HepG2 (cell line): ENCODE measurements at places on chromosomes 16 and 17. TPM values are rescaled to one million over a fixed set of nuclear protein-coding genes. Genes with fewer than 3 reads are reported as not detected.
A peak's percentile ranks its signal among the peaks of the same experiment; 100 is the strongest.

DNA sequence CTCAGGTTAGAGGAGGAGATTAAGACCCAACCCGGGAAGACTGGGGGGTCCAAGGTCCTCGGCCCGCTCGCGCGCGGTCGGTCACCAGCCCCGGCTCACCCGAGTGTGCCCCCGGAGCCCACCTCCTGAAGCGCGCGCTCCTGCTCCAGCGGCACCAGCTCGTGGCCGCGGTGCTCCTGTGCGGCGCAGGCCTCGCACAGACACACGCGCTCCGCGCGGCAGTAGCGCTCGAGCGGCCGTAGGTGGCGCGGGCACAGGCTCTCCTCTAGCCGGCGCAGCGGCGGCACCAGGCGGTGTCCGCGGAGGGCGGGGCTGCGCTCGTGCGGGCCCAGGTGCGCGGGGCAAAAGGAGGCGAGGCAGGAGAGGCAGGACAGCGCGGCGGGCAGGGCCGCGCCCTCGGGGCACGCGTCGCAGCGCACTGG lies 618 bp downstream of the TRIM47 start:
- peaks cover 18% of the 10 kb centered on the region for H3K36me3 ChIP-seq
- H3K4me1 ChIP-seq, result peaks cover 46% of the 10 kb centered on the region
- DNase-seq, result peak; percentile 68
- H3K27me3 ChIP-seq, result no peaks in the 10 kb centered on the region
- peak overlapping the region; percentile 99 for H3K27ac ChIP-seq
- peak overlapping the region; percentile 84 for H3K4me3 ChIP-seq

- peaks cover 28% of the 10 kb centered on the region for H3K4me1 ChIP-seq
- H3K27me3 ChIP-seq, result no peaks in the 10 kb centered on the region
Measured at GRCh38 chr17:4901648-4902344, 1.1 kb downstream of the CHRNE start.

GRCh38 chr17:35890774-35891155 lies 10.6 kb upstream of the CCL5 start:
- no peak for DNase-seq
- no peaks in the 10 kb centered on the region for H3K4me1 ChIP-seq
- H3K27me3 ChIP-seq, result 0 out of 2 replicates have a peak, but pooled peaks cover 1% of the 10 kb centered on the region
- no peak overlapping the region for H3K4me3 ChIP-seq

DNA sequence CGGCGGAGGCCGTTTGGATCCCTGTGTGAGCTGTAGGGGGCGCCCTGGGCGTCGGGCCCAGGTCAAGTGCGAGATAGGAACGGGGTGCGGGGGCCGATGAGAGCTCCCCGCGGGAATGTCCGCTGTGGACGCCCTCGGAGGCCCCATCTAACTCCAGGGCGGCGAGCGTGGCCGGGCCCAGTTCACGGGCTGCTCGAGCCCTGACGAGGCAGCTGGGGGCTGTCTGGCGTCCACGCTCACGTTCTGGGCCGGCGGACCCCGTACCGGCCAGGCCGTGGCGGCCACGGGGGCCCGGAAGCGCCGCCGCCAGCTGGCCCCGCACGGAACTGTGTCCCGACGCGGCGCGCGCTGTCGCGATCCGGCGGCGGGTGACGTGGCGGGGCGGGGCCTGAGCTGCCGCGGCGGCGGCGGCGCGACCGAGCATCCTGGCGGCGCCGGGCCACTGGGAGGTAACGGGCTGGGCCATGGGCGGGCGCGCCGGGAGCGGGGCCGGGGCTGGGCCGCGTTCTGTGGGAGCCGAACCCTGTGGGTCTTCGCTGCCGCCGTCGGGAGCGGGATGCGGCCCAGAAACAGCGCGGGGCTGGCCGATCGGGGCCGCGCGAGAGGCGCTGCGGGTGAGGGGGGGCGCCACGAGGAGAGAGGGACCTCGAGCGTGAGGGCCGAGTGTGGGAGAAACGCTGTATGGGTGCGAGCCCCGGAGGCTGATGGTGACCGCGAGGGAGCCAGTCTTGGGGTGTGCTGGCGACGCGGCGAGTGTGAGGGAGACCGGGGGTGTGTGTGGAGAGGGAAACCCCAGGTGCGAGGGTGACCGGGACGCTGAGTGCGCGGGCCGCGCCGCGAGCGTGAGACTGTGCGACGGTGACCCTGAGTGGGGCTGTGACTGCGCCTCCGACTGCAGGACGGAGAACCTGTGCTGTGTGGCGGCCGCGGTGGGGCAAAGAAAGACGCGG lies at the start of gene SLC7A6:
Gene SLC7A6 (plus strand): TSS at position 399 of the 950 bp plus-strand sequence. CDS start 10,201 bp downstream, outside the sequence.
- peak within 1 kb of the TSS; percentile 97 for H3K27ac ChIP-seq
- peak within 1 kb of the TSS; percentile 69 for H3K4me3 ChIP-seq
- no peaks in the 10 kb centered on the region for H3K36me3 ChIP-seq
- peak; percentile 60 for DNase-seq

- no peaks in the 10 kb centered on the region for H3K4me1 ChIP-seq
- H3K4me3 ChIP-seq, result no peak overlapping the region
- no peak overlapping the region for H3K27ac ChIP-seq
- H3K36me3 ChIP-seq, result peaks cover 6% of the 10 kb centered on the region
Measured at GRCh38 chr17:42413464-42414040, 9.5 kb downstream of the CAVIN1 start.

DNA sequence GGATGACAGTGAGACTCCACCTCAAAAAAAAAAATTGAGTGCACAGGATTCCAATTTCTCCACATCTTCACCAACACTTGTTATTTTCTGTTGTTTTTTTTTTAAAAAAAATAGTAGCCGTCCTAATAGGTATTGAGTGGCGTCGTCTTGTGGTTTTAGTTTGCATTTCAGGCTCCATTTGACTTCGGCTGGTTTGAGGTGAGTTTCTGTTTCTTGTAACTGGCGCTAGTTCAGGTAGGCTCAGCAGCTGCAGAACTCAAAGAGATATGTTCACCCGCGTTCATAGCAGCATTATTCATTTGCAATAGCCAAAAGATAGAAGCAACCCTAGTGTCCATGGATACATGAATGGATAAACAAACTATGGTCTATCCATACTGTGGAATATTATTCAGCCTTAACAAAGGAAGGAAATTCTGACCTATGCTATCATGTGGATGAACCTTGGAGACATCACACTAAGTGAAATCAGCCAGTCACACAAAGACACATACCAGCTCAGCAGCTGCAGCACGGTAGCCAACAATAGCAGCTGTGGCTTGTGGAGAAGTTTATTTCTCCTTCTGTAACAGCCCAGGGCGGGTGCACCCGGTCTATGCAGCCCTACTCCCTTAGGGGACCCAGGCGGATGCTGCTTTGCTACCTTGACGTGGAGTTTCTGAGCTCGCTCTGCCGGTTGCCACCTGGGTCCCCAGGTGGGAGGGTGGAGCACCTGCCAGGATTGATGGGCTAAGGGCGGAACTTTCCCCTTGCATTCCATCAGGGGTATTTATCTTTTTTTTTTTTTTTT lies 44.9 kb downstream of the TMEM235 start:
- H3K27me3 ChIP-seq, result peaks cover 24% of the 10 kb centered on the region
- no peak overlapping the region for H3K4me3 ChIP-seq
- no peak overlapping the region for H3K27ac ChIP-seq
- H3K36me3 ChIP-seq, result no peaks in the 10 kb centered on the region
- H3K4me1 ChIP-seq, result peaks cover 23% of the 10 kb centered on the region

GRCh38 chr17:75412455-75413317 lies 7.2 kb upstream of the GRB2 start:
- H3K4me1 ChIP-seq, result peaks cover 33% of the 10 kb centered on the region
- peak; percentile 79 for DNase-seq
- peaks cover 5% of the 10 kb centered on the region; the same call in 1 of the 3 replicates for H3K27me3 ChIP-seq
- no peak overlapping the region for H3K27ac ChIP-seq
- H3K4me3 ChIP-seq, result no peak overlapping the region

- no peaks in the 10 kb centered on the region for H3K36me3 ChIP-seq
- no peak for DNase-seq
- H3K4me1 ChIP-seq, result peaks cover 7% of the 10 kb centered on the region
- H3K27ac ChIP-seq, result no peak overlapping the region
- peaks cover 12% of the 10 kb centered on the region; the same call in 2 of the 3 replicates for H3K27me3 ChIP-seq
Measured at GRCh38 chr16:84521497-84521770, 17.0 kb upstream of the MEAK7 start.

DNA sequence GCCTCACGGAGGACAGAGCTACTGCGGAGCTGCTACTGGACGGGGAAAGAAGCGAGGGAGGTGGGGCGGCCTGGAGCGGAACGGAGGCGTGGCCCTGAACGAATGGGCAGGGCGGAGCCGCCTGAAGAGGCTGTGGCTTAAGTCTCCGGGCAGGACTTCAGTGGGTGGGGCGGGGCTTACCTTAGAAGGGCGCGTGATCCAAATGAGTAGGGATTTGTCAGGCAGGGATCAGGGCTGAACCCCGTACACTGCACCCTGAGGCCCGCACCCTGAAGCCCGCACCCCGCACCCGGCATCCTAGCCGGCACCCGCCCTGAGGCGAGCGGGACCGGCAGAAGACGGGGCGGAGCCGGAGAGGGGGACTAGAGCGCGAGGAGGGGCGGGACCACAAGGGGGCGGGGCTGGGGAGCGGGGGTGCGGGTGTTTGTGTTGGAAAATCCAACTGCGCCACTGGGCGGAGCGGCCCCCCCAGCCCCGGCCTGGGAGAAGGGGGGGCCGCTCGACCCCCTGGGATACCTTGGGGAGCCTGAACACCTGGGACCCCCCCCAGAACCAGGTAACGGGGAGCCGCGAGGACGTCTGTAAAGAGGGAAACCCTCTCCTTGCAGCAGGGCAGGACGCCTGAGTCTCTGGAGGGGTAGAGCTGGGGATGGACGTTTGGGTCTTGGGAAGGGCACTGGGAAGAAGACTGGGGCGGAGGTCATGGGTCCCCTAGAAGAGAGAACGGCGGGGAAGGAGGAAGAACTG lies at the start of gene KDM6B:
Gene KDM6B (plus strand): TSS at position 423 of the 747 bp plus-strand sequence. CDS start 11,338 bp downstream, outside the sequence.
- DNase-seq, result peak; percentile 83
- H3K27ac ChIP-seq, result peak within 1 kb of the TSS; percentile 92
- peaks cover 46% of the 10 kb centered on the region for H3K4me1 ChIP-seq
- H3K27me3 ChIP-seq, result peaks cover 6% of the 10 kb centered on the region; the same call in 1 of the 2 replicates

DNA sequence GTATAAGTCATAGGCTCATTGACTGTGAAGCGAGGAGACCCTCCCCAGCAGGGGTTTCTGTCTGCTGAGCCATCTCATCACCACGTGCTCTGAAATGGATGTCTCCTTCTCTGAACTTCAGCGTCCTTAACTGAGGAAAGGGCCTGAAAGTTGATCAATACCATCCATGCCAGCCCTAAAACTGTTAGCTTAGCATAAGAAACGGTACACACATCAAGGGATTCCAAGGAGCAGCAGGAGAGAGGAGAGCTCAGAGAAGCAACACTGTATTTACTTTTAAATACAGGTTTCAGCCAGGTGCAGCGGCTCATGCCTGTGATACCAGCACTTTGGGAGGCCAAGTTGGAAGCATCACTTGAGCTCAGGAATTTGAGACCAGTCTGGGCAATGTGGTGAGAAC lies 248.9 kb upstream of the TNRC6C start:
- no peaks in the 10 kb centered on the region for H3K36me3 ChIP-seq
- H3K4me3 ChIP-seq, result no peak overlapping the region
- H3K27ac ChIP-seq, result no peak overlapping the region
- H3K27me3 ChIP-seq, result peaks cover 42% of the 10 kb centered on the region; the same call in 2 of the 3 replicates
- no peak for DNase-seq

DNA sequence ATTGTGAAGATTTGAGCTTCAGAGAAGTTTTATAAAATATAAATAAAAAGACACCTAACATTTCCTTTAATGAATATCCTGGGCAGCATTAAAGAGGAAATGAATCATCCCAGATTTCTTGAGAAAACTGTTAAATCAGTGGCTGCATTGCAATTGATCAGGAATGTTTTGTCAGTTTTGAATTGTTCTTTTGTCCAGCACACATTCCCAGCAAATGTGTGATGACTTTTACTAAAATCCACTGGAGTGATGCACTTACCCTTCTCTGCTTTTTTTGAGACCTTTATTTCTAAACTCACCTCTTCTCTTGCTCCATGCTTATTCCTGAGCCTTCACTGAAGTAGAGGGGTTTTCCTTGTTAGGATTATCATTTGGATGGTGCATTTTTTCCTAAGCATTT lies 1307.2 kb downstream of the CDH8 start:
- no peak overlapping the region for H3K27ac ChIP-seq
- H3K27me3 ChIP-seq, result no peaks in the 10 kb centered on the region
- DNase-seq, result no peak
- no peaks in the 10 kb centered on the region for H3K36me3 ChIP-seq
- no peaks in the 10 kb centered on the region for H3K4me1 ChIP-seq

DNA sequence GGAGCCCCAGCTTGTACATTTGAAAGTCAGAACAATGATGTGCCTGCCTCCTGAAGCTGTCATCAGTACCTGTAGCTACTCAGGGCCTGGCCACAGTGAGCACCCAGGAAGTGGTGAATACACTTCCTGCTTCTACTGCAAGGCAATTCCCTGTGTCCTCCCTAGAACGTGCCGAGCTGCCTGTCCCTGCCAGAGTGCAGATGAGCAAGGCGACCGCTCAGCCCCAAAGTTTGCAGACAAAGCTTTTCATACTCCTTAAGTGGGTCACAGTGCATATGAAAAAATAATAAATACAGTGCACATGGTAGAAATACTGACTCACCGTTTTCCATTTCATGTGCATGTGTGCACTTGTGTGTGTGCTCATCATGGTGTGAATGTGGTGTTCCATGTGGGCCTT lies 77.3 kb downstream of the MPRIP start:
- no peaks in the 10 kb centered on the region for H3K36me3 ChIP-seq
- no peak for DNase-seq
- no peaks in the 10 kb centered on the region for H3K27me3 ChIP-seq
- H3K4me3 ChIP-seq, result no peak overlapping the region

GRCh38 chr16:22928882-22929435 lies 115.0 kb downstream of the HS3ST2 start:
- H3K4me3 ChIP-seq, result no peak overlapping the region
- H3K27ac ChIP-seq, result no peak overlapping the region
- H3K4me1 ChIP-seq, result no peaks in the 10 kb centered on the region

DNA sequence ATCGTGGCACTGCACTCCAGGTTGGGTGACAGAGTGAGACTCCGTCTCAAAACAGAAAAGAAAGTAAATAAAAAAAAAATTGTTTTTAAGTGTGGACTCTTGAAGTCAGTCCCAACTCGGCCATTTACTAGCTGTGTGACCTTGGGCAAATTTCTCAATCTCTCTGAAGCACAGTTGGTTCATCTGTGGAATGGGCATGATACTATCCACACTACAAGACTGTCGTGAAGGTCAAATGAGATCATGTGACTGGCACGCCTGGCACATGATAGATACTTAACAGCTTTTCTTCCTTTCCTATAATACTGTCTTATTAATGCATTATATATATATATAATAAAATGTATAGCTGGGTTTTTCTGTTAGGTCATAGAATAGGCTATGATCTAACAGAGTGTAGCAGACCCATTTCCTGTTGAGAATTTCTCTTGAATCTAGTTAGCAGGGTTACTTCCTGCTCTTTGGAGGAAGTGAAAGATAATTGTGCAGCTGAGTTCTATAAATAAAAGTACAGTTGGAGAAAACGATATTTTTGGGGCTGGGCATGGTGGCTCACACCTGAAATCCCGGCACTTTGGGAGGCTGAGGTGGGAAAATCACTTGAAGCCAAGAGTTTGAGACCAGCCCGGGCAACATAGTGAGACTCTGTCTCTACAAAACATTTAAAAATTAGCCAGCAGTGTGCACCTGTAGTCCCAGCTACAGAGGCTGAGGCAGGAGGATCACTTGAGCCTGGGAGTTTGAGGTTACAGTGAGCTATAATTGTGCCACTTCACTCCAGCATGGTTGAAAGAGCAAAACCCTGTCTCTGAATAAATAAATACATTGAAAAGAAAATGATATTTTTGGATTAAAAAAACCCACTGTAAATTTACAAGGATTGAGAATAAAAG lies 7.3 kb downstream of the MILR1 start:
- H3K27me3 ChIP-seq, result no peaks in the 10 kb centered on the region
- H3K36me3 ChIP-seq, result no peaks in the 10 kb centered on the region
- DNase-seq, result no peak
- H3K4me3 ChIP-seq, result no peak overlapping the region
- H3K27ac ChIP-seq, result no peak overlapping the region

Gene FOXK2
- total RNA-seq, result 47.7 and 67.2 TPM in 2 replicates

Gene ZNF18
- total RNA-seq, result 5.4 and 6.7 TPM in 2 replicates

Gene GJC1
- 1.7 and 2.0 TPM in 2 replicates for total RNA-seq

Gene ANKS4B
- 30.0 and 37.7 TPM in 2 replicates for total RNA-seq

Gene BCO1
- 0.11 TPM in 1 of 2 replicates, not detected in the other for total RNA-seq
